ENCODE measurements at places on chromosomes 12 and 14.

DNA sequence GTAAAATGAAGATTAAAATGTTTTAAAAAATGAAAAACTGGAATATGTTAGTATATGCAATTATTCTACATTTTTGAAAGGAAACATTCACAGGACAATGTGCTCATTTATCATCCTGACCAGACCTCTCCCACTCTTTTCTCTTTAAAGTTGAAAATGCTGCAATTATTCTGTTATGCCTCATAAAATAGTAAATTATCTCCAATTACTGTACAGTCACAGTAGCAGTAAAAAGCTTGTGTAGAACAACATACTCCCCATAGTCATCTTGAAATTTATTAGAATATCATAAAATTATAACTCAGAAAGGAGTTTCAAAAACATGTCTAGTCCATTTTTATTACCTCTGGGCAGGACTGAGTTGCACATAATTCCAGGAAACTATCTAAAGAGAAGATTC is 250.3 kb downstream of the SYT1 start:
- no peak for DNase-seq

DNA sequence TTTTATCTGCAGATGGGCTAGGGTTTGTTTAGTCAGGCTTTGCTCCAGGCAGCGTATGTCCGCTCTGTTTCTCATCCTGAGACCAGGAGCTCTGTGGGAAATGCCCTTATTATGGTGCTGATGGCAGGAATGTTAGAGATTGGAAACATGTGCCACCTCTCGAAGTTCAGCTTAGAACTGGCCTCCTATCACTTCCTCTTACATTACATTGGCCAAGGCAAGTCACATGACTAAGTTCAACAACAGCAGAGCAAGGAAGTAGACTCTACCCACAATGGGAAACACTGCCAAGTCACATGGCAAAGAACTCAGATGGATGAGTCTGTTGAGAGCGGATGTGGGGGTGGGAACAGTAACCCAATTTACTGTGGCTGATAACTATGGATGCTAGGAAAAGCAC is 161.9 kb upstream of the WSCD2 start:
- no peak for DNase-seq

DNA sequence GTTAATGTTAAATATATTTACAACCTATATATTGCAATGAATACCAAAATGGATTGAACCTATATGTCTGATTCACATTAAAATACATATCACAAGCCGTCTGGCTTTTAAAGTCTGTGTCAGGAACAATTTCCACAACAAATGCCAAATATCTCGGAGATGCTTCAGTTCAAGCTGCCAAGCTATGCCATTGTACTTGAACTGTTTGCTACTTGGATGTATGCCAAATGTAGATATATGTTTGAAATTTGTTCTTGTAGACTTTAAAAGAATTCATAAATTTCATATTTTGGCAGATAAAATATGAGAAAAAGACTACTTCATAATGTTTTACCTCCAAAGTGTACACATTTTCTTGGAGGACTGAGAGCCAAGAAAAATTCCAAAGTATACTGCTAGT is 37.0 kb downstream of the WASHC3 start:
- no peak for DNase-seq

DNA sequence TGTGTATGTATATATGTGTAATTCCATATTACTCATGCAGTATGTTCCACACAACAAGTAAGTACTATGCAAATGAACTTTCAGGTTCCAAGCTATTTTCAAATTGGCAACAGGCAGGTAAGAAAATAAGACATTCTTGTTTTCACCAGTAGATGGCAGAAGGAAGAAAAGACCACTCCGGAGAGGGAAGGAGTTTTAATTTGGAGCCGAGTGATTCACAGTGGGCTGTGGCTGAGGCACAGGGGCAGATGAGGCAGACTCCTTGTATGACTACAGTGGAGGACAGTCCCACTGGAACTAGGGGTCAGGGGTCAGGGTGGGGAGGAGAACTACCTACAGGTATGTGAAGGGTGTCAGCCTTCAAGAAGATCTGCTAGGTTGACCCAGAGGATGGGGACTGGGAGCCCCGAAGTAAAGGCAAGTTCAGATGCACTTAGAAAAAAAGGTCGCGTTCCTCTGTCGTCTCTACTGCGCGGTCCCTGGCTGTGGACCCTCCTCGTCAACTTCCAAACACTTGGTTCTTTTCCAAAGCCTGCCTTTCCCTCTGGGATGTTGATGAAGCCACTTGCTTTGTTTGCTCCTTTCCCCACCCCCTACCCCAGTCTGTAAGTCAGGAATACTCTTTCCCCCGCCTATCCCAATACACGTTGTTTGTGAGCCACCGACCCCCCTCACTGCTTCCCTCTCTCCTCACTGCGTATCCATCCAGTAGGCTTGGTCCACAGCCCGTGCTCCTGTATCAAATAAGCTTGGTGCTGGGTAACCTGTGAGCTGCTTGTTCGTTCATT is 24.1 kb downstream of the DDX47 start:
- peak; percentile 63 for DNase-seq

GRCh38 chr14:64706119-64706592 is 1.9 kb downstream of the PLEKHG3 start:
- DNase-seq: no peak
